ENCODE measurements at places on chromosomes 11 and 22.

DNA sequence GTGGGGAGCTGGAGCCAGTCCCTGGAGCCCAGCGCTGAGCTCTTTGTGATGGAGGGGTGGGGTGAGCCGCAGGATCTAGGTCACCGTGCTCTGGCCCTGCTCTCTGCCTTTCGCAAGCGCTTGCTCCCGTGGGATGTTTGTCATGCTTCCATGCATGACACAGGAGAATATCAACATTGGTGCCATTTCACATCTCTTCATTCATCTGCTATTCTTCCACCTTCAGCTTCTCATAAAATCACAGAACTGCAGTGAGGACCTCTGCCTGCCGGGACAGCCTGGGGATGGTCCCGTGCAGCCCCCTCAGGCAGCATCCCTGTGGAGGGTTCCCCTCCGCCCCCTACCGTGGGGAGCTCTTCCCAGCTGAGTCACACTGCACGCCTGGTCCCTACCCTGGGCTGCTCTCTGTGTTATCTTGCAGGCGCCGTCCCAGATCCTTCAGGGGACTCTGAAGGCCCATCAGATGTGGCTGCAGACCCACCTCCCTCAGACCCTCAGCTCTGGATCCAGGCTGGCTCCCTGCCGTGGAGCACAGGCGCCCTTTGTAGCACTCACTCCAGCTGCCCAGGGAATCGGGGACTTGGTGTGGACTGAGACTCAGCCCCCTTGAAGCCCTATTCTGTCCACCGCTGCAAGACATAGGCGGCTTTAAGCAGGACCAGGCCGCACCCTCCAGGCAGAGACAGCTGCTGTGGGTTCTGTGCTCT is 5.1 kb upstream of the SEPTIN5 start:
- DNase-seq, result no peak

DNA sequence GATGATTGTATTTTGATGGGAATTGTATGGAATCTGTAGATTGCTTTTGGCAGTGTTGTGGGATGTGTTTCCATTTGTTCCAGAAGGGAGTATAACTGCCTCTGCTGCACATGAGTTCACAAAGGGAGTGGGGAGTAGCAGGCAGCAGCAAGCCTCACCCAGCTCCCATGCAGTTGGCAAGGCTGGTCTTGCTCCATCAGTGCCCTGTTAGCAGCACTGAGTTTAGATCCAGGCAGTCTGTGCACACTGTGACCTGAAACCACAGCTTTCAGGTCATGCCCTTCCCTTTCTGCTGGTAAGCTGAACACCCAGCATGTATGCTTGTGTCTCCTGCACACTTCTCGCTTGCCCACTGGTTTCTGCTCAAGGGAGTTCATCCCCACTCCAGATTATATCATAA is 3.7 kb upstream of the NUCB2 start:
- no peak for DNase-seq

DNA sequence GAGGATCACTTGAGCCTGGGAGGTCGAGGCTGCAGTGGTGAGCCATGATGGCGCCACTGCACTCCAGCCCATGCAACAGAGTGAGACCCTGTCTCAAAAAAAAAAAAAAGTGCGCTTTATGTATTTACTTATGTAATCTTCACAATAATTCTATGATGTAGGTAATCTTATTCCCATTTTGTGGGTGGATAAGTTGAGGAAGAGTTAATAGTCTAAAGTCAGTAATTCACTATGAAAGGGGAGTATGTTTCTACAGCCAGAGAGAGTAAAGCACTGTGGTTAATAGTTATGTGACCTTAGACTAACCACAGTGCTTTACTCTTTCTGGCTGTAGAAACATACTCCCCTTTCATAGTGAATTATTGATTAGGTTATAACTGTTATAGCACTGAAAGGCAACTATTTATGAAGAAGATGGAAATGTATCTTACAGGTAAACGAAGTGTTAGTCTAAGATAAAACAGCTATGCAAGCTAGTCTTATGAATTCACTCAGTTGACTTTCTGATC is 11.9 kb downstream of the CTR9 start:
- DNase-seq, result no peak

GRCh38 chr11:128179039-128179438 is 408.3 kb downstream of the ETS1 start:
- DNase-seq, result no peak

All from central memory CD8-positive, alpha-beta T cell (primary cell).